ENCODE measurements at places on chromosomes 11 and 22. TPM values are rescaled to one million over a fixed set of nuclear protein-coding genes. Genes with fewer than 3 reads are reported as not detected.
A peak's percentile ranks its signal among the peaks of the same experiment; 100 is the strongest.

DNA sequence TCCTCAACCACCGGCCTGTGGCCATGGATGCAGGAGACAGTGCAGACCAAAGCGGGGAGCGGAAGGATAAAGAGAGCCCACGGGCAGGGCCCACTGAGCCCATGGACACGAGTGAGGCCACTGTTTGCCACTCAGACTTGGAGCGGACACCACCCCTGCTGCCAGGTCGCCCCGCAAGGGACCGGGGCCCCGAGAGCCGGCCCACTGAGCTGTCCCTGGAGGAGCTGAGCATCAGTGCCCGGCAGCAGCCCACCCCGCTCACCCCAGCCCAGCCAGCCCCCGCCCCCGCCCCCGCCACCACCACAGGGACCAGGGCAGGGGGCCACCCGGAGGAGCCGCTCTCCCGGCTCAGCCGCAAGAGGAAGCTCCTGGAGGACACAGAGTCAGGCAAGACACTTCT is 14.5 kb upstream of the SUSD2 start:
- no peaks in the 10 kb centered on the region for H3K27me3 ChIP-seq
- H3K4me3 ChIP-seq = no peak overlapping the region
- H3K4me1 ChIP-seq = no peaks in the 10 kb centered on the region
- H3K27ac ChIP-seq = no peak overlapping the region
- DNase-seq = no peak

- no peaks in the 10 kb centered on the region for H3K27me3 ChIP-seq
- no peak overlapping the region for H3K4me3 ChIP-seq
- H3K27ac ChIP-seq = no peak overlapping the region
- no peaks in the 10 kb centered on the region for H3K36me3 ChIP-seq
- DNase-seq = no peak
Observed at GRCh38 chr11:69022260-69022659, 9.2 kb upstream of the MRGPRF start.

GRCh38 chr11:25755918-25756584 is 575.9 kb upstream of the ANO3 start:
- H3K4me1 ChIP-seq = no peaks in the 10 kb centered on the region
- no peaks in the 10 kb centered on the region for H3K36me3 ChIP-seq
- no peak overlapping the region for H3K27ac ChIP-seq
- DNase-seq = no peak
- no peaks in the 10 kb centered on the region for H3K27me3 ChIP-seq

- peak; percentile 74 for DNase-seq
Observed at GRCh38 chr11:57903441-57904123, 120.1 kb upstream of the OR9Q1 start.

DNA sequence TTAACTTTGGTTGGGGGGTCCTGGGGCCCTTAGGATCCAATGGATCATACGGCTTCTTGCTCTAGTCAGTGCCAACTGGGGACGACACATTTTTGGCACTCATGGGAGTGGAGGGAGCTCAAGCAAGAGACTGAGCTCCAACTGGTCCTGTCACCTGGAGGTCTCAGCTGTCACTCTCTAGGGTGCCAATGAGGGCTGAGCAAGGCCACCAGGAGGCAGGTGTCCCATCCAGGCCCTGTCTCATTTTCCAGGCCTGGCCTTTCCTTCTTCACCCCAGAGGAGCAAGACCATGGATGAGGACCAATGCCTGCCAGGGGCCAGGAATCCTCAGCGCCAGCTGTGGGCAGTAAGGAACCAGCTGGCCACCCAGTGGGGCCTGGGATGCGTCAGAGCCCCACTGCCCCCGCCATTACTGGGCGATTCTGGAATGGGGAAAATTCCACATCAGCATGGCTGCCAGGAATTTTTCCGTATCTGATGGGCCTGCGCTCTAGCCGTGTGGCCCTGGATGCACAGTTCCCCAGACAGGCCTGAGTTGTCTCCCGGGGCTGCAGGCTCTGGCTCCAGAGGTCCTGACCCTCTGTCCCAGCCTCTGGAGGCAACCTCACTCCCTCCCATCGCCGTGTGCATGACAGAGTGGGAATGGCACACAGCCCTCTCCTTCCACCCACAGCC is 669 bp upstream of the GAL3ST1 start:
- H3K36me3 ChIP-seq = peaks cover 24% of the 10 kb centered on the region
- H3K27me3 ChIP-seq = no peaks in the 10 kb centered on the region
- H3K4me3 ChIP-seq = peak overlapping the region; percentile 46

DNA sequence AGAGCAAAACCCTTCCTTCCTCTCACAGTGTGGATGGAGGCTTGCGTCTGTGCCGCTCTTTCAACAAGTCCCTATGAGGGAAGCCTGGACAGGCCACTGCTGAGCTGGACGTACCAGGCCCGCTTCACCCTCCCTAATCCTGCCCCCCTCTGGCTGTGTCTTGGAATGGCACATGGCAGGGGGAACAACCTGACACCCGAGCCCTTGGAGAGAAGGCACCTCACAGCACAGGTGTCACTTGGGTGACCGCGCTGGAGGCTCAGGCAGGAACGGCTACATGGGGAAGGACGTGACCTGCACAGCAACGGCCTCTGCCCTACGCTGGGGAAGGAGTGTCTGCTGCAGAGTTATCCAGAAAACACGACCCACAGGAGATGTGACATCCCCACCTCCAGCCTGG is 11.0 kb downstream of the CARS1 start:
- H3K36me3 ChIP-seq = no peaks in the 10 kb centered on the region
- H3K4me1 ChIP-seq = peaks cover 24% of the 10 kb centered on the region
- no peak overlapping the region for H3K4me3 ChIP-seq
- H3K27ac ChIP-seq = no peak overlapping the region
- DNase-seq = no peak

- no peak overlapping the region for H3K4me3 ChIP-seq
- H3K36me3 ChIP-seq = peaks cover 10% of the 10 kb centered on the region
- peak overlapping the region; percentile 86 for H3K27ac ChIP-seq
- no peaks in the 10 kb centered on the region for H3K27me3 ChIP-seq
- H3K4me1 ChIP-seq = peaks cover 19% of the 10 kb centered on the region
Observed at GRCh38 chr11:45857961-45858474, 10.7 kb downstream of the CRY2 start.

DNA sequence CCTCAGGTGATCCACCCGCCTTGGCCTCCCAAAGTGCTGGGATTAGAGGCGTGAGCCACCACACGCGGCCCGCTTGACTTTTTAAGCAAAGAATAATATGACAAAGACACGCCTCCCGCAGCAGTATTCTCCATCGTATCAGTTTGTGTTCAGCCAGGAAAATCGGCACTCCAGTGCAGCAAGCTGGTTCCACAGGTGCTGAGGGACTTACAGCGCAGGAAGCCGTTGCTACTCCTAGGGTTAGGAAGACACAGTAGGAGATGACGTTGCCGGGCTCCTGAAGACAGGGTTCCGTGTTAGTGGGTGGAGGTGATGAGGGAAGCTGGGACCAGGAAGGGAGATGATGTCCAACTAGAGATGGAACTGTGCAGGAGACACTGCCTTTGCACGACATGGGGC is 65.8 kb upstream of the CECR2 start:
- no peak overlapping the region for H3K27ac ChIP-seq
- H3K4me3 ChIP-seq = no peak overlapping the region
- H3K36me3 ChIP-seq = no peaks in the 10 kb centered on the region
- DNase-seq = no peak
- no peaks in the 10 kb centered on the region for H3K4me1 ChIP-seq
- no peaks in the 10 kb centered on the region for H3K27me3 ChIP-seq

GRCh38 chr22:47990481-47990880 is 1228.0 kb downstream of the TBC1D22A start:
- no peak for DNase-seq
- H3K4me3 ChIP-seq = no peak overlapping the region
- no peaks in the 10 kb centered on the region for H3K27me3 ChIP-seq
- no peaks in the 10 kb centered on the region for H3K4me1 ChIP-seq

DNA sequence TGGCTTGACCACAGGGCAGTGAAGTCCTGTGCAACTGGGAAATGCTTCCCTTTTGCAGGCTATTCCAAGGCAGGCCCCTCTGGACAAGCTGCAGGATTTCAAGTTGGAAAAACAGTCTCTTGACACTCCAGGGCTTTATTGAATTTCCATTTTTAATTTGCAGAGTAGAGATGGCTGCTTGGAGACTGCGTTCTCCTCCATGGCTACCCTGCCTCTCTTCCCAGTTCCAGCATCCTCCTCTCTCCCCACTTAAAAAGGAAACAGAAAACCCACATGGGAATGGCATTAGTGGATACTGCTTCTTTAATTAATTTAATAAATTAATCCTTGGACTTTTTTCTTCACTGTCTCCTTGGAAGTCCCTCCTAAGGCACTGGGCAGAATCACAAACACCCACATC is 115.6 kb downstream of the DSCAML1 start:
- H3K4me3 ChIP-seq = no peak overlapping the region
- DNase-seq = no peak
- H3K36me3 ChIP-seq = no peaks in the 10 kb centered on the region
- no peaks in the 10 kb centered on the region for H3K4me1 ChIP-seq
- no peak overlapping the region for H3K27ac ChIP-seq

DNA sequence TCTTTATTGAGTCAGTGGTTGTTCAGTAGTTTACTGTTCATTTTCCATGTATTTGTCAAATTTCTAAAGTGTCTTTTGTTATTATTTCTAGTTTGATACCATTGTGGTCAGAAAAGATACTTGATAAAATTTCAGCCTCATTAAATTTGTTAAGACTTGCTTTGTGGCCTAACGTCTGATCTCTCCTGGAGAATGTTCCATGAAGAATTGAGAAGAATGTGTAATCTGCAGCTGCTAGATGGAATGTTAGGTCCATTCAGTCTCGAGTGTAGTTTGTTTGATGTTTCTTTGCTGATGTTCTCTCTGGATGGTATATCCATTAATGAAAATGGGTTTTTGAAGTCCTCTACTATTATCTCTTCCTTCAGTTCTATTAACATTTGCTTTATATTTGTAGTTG is 394.7 kb upstream of the ANO5 start:
- no peak overlapping the region for H3K27ac ChIP-seq
- no peak for DNase-seq

GRCh38 chr11:88131764-88132470 is 43.3 kb downstream of the RAB38 start:
- no peak overlapping the region for H3K4me3 ChIP-seq
- H3K27ac ChIP-seq = no peak overlapping the region
- H3K27me3 ChIP-seq = no peaks in the 10 kb centered on the region
- no peaks in the 10 kb centered on the region for H3K4me1 ChIP-seq

DNA sequence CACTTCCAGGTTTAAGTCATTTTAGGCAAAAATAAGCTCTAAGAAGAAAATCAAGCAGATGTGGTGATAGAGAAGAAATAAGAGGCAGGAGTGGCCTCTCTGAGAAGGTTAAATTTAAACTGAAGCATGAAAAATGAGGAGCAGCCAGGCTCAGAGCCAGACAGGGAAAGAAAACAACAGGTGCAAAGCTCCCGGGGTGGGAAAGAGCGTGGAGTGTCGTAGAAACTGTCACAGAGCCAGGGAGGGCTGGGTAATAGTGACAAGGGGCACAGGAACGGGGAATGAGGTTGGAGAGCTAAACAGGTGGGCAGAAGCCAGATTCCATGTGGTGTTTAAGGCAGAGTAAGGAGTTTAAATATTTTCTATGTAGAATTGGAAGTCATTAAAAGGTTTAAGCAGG is 132.1 kb upstream of the BLID start:
- H3K27me3 ChIP-seq = no peaks in the 10 kb centered on the region
- H3K36me3 ChIP-seq = no peaks in the 10 kb centered on the region
- no peak overlapping the region for H3K27ac ChIP-seq
- no peak for DNase-seq
- no peak overlapping the region for H3K4me3 ChIP-seq

- no peak for DNase-seq
- no peaks in the 10 kb centered on the region for H3K27me3 ChIP-seq
- H3K27ac ChIP-seq = peak overlapping the region; percentile 96
Observed at GRCh38 chr22:38754751-38755154, 1.0 kb downstream of the SUN2 start.

SLC22A12 gene
- not detected for total RNA-seq

OTOG gene
- not detected for total RNA-seq

PHOX2A gene
- not detected for total RNA-seq

WNT11 gene
- 17.7 TPM for total RNA-seq

NRGN gene
- total RNA-seq = 0.44 TPM

MS4A18 gene
- not detected for total RNA-seq

RAB1B gene
- total RNA-seq = 98.2 TPM

ELF5 gene
- 32.5 TPM for total RNA-seq

CALCA gene
- not detected for total RNA-seq

DDX25 gene
- not detected for total RNA-seq

PLAAT5 gene
- total RNA-seq = 9.8 TPM

PTGDR2 gene
- total RNA-seq = not detected

OR5W2 gene
- total RNA-seq = not detected

Measured in breast epithelium (tissue), 4 donors.